Muscle of arm (tissue), 14 donors: ENCODE measurements at places on chromosomes 3 and 15.

DNA sequence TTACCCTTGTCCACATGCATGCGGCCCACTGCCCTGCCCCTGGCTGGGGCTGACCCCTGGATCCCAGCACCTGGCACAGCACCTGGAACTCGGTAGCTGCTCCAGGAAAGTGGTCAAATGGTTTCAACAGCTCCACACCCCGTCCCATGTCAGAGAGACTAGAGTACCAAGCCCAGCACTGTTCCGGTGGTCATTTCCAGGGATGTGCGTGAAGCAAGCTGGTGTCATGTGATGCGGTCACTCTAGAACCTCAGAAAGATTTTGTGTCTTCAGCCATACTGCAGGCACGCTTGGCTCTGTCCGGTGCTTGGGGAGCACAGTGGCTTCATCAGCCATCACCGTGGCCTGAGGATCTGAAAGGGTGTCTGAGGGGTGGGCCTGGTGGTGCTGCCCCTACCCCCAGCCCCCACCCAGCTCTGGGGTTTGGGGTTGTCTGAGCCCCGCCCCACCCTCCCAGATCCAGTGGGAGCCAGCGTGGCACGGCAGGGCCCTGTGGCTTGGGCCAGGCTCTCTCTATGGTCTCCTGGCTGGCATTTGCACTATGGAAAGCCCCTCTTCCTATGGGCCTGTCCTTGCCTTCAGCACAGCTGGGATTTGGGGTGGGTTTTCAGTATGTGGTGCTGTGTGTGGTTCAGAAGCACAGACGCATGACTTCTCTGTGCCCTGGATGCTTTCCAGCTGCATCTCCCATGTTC is 15.3 kb downstream of the APBA2 start:
- DNase-seq: no peak

DNA sequence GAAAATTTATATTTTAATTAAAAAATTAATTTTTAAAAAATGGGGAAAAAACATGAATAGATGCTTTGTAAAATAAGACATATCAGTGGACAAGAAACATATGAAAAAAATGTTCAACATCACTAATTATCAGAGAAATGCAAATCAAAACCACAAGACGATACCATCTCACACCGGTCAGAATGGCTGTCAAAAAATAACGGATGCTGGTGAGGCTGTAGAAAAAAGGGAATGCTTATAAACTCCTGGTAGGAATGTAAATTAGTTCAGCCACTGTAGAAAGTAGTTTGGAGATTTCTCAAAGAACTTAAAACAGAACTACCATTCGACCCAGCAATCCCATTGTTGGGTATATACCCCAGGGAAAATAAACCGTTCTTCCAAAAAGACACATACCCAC is 93.8 kb downstream of the XRN1 start:
- no peak for DNase-seq

- DNase-seq: no peak
Observed at GRCh38 chr15:88646088-88646405, 7.2 kb downstream of the ISG20 start.

GRCh38 chr15:78244893-78245292 is 10.5 kb upstream of the ACSBG1 start:
- no peak for DNase-seq

- no peak for DNase-seq
Observed at GRCh38 chr15:40280260-40281056, 2.4 kb downstream of the ANKRD63 start.

GRCh38 chr3:51729042-51729633 is 22.3 kb downstream of the GRM2 start:
- no peak for DNase-seq

GRCh38 chr15:37253877-37254276 is 153.5 kb upstream of the MEIS2 start:
- DNase-seq: no peak

- DNase-seq: peak; percentile 39
Observed at GRCh38 chr3:25500706-25501210, 72.7 kb downstream of the RARB start.

GRCh38 chr3:166783206-166783605 is 596.9 kb downstream of the ZBBX start:
- DNase-seq: no peak

DNA sequence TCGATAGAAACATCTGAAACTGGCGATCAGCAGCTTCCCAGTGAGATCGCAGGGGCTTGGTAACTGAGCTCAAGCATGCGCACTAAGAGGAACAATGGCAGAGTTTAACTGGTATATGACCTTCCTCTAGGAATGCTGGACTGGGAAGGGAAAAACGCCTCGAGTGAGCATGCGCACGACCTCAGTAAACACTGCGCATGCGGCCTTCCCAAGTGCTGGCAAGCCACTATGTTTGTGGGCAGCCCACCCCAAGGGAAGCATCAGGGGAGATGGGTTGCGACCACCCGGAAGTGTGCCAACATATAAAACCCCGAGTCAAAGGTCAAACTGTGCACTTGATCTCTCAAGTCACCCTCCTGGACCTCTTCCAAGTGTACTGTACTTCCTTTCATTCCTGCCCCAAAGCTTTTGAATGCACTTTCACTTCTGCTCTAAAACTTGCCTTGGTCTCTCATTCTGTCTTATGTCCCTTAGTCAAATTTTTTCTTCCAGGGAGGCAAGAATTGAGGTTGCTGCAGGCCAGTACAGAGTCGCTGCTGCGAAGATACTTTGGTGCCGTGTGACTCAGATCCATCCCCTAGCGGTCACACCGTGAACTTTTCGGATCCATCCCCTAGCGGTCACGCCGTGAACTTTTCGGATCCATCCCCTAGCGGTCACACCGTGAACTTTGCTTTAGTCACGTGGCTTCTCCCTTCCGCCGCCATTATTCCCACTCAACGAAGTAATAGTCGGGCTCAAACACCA is 243.3 kb downstream of the FAM43A start:
- DNase-seq: peak; percentile 58

DNA sequence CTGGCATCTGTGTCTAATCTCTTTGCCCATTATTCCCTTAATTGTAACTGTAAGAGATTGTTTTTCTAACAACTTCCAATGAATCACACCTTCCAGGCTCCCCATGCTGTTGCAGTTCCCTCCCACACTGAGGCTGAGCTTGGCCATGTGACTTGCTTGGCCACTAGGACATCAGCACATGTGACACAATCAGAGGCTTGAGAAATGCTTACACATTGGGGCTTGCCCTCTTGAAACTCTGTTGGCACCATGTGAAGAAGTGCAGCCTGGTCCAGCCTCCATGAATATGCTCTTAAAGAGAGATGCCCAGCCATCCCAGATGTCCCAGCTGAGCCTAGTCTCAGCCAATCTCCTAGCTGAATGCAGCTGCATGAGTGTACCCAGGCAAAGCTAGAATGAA is 326.8 kb upstream of the SOX2 start:
- DNase-seq: no peak

GRCh38 chr15:69723404-69724096 is 270.9 kb downstream of the RPLP1 start:
- DNase-seq: no peak

- peak; percentile 61 for DNase-seq
Observed at GRCh38 chr3:4493941-4494894, 1.1 kb downstream of the ITPR1 start.

GRCh38 chr3:107847791-107848190 is 243.0 kb downstream of the CD47 start:
- DNase-seq: no peak
